Left renal pelvis (tissue), 4 donors: ENCODE measurements at places on chromosomes 11 and 22.

DNA sequence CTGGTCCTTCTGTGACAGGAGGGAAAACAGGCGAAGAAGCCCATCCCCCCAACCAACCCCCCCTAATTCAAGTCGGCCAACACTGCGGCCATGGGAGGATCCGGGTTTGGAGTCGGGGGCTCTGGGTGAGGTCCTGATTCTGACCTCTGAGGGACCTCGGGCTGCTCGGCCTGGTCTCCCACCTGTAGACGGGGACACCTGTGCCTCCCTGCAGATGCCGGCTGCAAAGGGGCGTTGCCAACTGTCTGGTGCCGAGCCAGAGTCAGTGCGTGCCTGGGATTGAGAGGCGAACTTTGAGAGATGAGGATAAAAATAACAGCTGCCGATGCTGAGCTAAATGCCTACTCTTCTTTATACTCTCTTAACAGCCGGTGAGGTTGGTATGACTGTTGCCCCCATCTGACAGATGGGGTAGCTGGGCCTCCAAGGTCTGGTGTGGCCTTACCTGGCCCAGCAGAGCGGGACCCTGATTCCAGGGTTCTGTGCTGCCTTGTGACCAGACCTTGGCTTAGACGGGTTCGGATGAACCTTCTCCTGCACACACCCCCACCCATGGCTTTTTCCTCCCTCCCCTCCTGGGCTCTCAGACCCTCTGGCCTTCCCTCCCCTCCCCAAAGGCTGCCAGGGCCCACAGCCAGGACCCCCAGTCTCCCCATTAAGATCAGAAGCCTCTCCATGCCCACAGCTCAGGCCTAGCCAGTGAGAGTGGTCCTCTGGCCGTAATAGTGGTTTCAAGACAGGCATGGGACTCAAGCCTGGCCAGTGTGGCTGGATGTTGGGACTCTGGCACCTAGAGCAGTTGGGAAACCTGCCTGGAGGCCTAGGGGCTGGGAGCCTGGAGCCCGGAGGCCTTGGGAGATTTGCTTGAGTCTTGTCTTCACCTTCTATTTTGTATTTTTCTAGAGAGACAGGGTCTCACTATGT lies 41.7 kb downstream of the KCNJ4 start:
- DNase-seq, result no peak

DNA sequence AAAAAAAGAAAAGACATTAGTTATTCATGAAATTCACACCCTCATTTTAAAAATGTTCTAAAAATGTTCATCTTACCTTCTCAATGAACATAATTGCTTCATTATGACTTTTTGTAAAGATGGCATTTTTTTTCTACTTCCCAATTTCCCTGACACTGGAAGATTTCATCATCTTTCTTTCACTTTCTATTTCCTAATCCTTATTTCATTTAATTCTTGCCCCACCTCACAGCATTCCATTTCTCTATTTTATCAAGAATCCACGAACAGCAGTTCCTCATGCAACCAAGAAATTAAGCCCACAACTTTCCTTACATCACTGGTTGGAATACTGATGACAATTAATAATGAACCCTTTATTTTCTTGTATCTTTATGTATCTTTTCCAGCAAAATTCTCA lies 1.9 kb downstream of the PATL1 start:
- DNase-seq, result no peak

- DNase-seq, result no peak
Measured at GRCh38 chr11:61529537-61530225, 21.1 kb downstream of the LRRC10B start.

- DNase-seq, result no peak
Measured at GRCh38 chr11:66221012-66221411, 47.4 kb upstream of the RAB1B start.

DNA sequence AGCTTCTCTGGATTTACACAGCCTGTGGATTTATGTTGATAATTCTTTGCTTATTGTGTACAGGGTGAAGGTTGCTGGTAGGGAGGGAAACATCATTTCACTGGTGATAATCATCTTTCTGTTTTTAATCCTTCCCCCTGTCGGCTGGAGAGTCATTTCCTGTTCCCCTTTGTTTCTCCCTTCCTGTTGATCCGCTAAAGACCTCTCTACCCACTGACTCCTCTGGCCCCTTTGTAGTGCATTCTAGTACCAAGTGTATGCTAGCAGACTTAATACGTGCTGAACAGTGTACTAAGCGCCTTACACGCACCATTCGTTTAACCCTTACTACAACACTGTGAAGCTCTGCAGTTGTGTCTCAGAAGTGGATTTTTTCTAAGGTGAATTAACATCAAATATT lies 19.0 kb upstream of the OR9Q1 start:
- no peak for DNase-seq

GRCh38 chr22:31128156-31128555 lies 5.4 kb downstream of the INPP5J start:
- no peak for DNase-seq

GRCh38 chr11:15182372-15182771 lies 67.6 kb downstream of the INSC start:
- DNase-seq, result no peak

DNA sequence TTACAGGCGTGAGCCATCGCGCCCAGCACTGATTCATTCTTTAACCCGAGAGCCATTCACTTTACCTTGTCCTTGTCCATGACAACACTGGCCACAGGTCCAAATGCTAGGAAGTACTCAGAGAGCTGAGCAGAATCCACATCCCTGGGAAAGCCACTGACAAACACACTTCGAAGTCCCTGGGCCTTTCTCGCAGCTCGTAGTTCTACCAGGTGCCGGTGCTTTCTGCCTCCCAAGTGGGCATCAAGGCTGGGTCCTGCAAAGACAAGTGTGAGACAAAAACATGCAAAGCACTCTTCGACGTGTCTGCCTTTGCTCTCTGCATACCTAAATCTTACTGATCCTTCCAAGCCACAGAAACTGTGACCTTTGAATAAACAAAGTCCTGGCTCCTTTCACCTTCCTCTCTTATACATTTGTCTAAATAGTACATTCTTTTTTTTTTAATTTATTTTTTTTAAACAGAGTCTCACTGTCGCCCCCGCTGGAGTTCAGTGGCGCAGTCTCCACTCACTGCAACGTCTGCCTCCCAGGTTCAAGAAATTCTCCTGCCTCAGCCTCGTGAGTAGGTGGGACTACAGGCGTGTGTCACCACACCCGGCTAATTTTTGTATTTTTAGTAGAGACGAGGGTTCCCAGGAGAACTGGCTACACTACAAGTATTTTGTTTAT lies 2.2 kb downstream of the TUT1 start:
- no peak for DNase-seq
